ENCODE measurements at places on chromosomes 16 and 17.
A peak's percentile ranks its signal among the peaks of the same experiment; 100 is the strongest.

GRCh38 chr16:85812031-85812807, 12.7 kb downstream of the COX4I1 start:
- DNase-seq: no peak

DNA sequence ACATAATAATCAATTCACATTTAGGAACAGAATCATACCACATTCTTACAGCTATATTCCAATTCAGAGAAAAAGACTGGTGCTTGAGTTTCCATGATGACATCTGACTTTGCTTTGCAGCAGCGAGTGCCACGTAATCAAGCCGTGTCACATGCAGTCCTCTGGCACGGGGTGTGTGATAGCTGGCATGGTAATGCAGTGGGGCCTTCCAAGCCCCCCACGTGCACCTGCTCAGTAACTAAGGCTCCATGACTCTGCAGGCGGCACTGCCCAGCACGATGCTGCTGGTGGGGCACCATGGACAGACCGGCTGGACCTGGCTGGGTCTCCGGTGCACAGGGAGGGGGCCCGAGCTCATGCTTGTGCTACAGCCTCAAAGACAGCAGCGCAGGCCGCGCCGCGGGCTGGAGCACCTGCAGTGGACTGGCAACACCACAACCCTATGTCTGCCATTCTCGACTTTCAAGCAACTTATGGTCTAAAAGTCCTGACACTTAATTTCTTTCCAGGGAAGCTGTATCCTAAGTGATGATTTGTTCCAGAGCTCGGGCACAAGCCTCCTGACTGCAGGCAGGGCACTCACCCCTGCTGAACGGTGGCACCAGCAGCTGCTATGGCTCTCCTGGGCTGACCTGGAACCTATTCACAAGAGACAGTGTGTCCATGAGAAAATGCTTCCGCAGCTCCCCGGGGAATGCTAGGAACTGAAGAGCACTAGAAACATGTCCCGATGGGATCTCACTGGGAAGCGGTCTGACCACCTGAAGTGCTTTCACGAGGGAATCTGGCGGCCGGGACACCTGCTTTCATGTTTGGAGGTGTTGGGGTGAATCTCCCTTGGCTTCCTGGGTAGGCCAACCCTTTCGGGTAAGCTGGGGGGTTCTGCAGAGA, 99.5 kb upstream of the DNAH17 start:
- DNase-seq: no peak

GRCh38 chr17:48194097-48194550, 86.6 kb downstream of the SNX11 start:
- DNase-seq: peak; percentile 67

DNA sequence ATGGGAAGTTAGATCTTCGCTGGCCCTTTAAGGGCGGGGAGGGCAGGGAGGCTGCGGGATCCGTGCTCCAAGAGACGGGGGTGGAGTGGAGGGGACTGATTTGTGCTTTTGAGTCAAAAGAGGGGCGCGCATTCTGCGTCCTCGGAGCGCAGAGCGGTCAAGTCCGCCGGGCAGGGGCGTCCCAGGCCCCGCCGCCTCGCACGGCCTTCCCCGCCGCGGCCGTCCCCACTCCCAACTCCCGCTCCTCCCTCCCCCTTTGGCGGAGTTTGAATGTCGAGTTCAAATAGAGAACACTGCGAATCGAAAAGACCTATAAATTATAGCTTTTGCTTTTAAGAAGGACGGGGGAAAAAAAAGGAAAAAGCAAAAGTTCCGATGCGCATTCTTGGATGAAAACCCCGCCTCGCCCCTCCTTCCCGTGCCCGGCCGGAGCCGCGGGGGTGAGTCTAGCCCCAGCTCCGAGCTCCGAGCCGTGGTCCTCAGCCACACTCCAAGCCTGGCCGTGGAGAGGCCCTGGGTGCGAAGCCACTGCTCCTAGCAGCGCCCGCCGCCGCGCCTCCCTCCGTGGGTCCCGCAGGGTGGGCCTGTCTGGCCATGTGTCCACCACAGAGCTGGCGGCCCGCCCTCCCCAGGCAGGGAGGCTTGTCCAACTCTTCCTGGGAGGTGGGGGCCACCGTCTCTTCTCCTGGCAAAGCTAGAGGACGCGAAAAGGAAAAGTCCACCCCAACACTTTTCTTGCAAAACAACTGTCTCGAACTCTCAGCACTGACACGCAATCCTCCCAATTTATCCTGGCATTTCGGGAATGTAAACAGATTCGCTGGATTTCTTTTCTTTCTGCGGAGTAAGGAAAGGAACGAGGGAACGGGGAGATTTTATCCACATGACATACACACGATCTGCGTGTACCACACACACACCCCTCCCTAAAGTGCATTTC, 3.6 kb downstream of the CBX8 start:
- DNase-seq: no peak

DNA sequence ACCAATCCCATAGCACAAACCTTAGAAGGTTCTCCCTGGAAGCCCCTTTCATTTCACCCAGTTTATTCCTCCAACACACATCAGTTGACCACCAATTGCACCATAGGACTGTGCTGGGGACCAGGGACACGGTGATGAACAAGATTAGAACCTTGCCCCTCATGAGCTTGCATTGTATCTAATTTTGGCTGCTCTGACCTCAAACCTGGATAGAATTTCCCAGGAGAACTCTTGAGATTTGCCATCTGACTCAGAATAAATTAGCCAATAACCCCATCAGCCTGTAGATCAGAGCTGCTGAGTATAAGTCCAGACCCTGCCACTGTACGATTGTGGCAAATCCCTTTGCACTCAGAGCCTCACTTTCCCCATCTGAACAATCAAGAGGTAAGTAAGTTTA, 52.1 kb downstream of the CDH11 start:
- no peak for DNase-seq

- DNase-seq: no peak
These were observed 30.1 kb upstream of the MED9 start for GRCh38 chr17:17446666-17447155.

DNA sequence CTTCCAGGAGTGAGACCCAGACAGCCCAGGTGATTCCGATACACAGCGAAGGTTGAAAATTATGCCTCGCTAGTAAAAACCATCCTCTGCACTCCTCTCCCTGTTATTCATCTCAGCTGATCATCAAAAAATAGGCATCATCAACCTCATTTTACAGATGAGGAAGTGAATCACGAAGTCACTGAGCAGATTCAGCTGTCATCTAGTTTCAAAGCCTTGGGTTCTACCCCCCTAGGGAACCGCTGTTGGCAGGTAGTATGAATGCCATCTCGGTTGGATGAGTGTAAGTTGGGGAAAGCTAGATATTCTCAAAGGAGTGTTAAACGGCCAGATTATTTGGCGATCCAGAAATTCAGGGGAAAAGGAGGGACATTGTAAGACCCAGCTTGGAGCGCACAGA, 2.0 kb downstream of the CRYM start:
- DNase-seq: no peak

GRCh38 chr17:40363111-40363827, 1.3 kb downstream of the GJD3 start:
- peak; percentile 63 for DNase-seq

- DNase-seq: no peak
These were observed 16.9 kb upstream of the KSR1 start for GRCh38 chr17:27439342-27439741.

- DNase-seq: no peak
These were observed 2295.3 kb downstream of the TP53TG3F start for GRCh38 chr16:35754391-35755369.

DNA sequence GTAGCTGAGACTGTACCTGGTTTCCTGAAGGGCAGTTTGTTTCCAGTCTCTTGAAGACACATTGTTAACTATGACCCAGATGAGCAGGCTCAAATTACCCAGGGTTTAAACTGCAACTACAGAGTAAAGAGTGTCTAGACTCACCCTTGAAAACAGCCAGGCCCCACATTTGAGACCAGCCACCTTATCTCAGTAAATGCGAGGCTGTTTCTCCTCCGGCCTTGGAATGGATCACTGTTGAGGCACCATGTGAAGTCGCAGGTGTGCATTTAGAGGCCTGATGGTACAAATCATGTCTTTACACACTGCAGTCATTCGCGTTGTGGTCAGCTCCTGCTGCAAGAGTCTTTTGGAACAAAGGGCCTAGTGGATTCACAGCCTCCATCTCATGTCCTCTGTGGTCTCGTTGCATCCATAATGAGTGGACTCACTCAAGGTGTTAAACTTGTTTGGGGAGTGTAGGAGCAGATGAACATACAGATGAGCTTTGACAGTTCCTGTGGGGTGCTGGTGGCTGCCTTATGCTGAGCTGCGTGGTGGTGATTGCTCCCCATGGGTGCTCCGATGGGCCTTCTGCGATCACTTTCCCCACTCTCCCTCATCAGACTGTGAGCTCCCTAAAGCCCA, 18.5 kb upstream of the N4BP1 start:
- DNase-seq: no peak

DNA sequence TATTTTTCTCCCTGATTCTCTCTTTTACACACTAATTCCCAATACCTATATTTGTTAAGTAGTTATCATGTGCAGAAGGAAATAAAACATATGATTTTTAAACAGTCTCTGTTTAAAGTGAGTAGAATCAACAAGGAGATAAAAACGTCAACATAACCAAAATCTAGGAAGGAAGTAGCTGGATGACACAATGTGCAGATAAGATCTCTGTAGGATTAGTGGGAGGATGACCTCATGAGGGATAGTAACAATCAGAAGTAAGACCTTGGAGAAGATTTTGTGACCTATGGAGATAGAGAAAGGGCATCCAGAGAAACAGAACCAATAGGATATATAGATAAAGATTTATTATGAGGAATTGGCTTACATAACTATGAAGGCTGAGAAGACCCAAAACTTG, 262.6 kb upstream of the CDH11 start:
- no peak for DNase-seq

DNA sequence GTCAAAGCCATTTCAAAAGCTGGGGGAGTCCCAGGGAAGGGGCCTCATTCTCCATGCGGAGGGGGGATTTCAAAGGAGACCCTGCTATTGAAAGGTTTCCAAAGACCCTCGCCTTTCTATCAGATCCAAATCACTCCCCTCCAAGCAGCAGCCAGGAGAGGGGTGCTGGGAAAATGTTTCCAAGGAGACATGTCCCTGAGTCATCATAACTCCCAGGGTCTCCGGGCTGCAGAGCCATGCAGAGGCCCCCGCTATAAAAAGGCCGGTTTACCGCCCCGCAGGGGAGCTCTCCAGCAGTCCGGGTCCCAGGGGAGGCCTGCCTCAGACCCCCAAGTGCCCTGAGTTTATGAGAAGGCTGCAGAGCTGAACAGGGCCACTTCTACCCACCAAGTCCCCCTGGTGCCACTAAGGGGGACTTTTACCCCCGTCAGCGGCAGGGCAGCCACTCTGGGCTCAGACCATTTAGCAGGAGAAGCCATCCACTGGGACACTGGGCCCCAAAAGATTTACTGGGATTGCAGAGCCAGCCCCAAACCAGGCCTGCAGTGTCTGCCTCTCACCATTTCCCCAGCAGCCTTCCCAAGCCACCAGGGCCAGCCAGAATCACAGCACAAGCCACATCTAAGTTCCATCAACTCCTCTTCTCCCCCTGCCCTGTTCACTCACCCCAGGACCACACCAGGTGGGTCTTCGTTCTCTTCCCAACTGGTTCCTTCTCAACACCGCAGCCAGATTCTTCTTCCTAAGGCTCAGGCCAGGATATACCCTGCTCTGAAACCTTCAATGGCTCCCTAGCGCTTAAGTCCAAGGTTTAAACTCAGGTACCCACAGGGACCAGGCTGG, 234.4 kb downstream of the ZNF423 start:
- no peak for DNase-seq

DNA sequence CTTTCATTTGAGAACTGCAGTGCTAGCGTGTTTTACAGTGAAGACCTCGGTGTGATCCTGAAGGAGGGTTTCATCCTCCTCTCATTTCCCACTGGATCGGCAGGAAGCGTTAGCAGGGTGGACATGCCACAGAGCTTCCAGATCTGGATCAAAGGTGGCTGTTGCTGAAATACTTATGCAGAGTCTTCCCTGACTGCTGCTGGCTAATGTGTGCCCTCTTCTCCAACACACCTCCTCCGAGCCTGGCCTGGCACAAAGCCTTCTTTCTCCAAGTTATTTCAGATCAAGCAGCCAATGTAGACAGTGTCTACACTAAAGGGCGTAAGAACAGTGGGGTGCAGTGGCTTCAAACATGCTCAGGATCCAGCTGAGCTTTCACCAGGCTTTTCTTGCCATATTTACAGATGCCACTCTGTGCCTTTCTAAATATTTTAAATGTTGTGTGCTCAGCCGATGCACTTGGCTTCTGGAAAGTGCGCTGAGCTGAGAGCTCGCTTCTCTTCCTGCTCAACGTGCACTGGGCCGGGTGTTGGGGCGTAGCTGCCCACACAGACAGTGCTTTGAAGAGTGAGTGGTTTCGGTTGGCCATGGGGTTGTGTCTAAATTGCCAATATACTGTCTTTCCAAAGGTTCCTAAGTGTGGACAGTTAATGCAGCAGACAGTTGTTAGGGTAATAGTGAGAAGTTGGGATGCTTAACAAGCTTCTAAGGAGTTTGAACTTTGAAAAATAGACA, 2.1 kb downstream of the ZNF750 start:
- no peak for DNase-seq

- DNase-seq: peak; percentile 1
These were observed 250.3 kb upstream of the CDH11 start for GRCh38 chr16:65372171-65372570.

- peak; percentile 75 for DNase-seq
These were observed 33.7 kb upstream of the RPH3AL start for GRCh38 chr17:386141-386876.

DNA sequence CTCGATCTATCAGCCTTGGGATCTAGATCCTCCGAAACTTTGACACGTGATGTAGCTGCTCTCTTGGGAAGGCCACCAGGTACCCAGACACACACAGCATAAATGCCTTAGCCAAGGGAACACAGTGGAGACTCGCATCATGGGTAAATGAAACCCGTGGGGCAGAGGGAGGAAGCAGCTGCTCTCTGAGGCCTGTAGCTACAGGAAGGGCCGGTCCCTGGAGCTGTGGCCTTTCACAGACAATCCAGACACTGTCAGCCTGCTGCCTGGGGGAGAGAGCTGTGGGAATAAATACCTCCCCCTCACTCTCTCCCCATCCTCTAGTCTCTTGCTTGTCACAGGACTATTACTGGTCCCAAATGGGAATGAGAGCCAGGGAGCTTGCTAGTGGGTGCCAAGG, 351.2 kb downstream of the UTP18 start:
- DNase-seq: no peak

DNA sequence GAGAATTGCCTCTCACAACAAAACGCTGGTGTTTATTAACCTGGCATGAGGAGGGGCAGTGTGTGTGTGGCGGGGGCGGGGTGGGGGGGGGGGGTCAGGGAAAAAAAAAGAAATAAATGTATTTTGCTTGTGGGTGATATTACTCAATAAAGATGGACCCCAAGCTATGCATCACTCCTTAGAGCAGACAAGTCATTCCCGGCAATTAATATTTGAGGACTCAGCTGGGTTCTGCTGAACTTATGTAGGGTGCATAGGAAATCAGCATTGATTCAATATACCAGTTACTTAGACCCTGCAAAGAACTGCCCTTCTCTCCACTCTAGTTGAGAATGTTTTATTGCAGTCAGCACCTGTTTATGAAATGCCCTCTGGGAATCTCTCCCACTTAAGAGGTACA, 206.2 kb upstream of the MAF start:
- DNase-seq: no peak
